ENCODE measurements at places on chromosomes 16 and 17. TPM values are rescaled to one million over a fixed set of nuclear protein-coding genes. Genes with fewer than 3 reads are reported as not detected.
A peak's percentile ranks its signal among the peaks of the same experiment; 100 is the strongest.

DNA sequence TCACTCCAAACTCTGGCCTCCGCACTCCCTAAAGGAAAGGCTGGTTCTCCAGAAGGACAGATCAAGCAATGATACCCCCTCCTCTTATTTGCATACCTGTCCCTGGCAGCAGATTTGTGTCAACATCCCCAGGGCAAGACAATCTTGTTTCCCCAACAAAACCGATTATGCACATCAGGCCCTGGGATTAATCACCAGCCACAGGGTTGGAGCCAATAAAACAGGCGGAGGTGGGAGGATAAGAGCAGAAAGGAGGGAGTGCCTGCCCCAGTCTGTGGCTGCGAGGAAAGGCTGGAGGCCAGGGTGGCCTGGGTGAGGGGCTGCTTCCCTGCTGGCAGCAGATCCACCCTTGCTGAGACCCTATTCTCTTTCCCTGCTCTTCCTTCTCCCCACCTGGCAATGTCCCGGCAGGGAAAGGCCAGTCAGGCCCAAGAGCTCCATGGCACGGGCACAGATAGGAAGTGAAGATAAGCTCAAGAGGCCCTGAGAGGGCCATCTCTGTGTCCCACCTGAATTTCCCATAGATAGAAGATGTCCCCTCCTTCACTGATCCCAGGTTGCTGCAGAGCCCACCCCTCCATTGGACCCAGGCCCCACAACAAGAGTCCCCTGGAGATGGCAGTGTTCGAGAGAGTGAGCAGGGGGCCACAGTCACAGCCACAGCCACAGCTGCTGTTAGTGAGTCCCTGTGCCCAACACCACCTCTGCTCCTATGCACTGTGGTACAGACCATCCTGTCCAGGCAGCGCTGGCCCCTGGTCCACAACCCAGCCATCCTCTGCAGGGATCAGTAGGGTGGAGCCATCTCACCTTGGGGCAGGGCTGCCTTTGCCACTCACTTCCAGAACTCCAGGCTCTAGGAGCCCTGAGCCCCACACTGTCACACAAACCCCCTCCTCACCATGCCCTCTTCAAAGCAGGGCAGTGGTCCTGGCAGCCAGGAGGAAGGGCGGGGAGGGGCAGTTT is 137.5 kb downstream of the SDK2 start:
- no peak for DNase-seq
- H3K4me3 ChIP-seq, result no peak overlapping the region
- no peaks in the 10 kb centered on the region for H3K27me3 ChIP-seq
- no peak overlapping the region for H3K27ac ChIP-seq
- H3K36me3 ChIP-seq, result no peaks in the 10 kb centered on the region

DNA sequence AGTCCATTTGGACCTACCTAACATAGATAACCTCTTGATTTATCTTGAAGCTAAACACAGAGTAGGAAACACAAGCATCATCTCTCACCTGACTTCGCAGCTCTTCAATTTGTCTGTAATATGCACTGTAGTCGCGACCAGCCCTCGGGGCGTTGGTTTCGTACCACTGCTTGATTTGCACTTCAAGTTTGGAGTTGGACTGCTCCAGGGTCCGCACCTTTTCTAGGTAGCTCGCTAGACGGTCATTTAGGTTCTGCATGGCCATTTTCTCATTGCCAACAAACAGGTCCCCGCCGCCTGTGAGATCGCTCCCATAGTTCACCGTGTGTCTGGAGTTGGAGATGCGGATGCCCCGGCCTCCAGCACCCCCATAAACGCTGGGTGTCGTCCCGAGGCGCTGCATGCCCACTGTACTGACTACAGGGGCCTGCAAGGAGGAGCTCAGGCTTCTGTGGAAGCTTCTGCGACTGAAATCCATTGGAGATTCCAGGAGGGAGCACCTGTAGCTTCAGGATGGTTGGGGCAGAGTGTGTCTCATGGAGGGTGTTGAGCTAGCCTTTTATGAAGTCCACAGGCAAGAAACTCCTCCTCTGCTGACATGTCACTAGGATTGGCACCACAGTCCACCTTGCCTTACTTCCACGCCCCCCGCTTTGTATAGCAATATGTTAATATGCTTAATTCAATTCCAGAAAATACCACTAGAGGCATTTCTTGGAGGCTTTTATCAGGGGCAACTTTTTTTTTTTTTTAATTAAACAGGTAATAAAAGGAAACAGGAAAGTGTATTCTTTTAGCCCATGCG is at the start of gene KRT20:
Gene KRT20 (minus strand): TSS at position 535 of the 805 bp plus-strand sequence. CDS start 57 bp downstream, at position 478.
- H3K4me3 ChIP-seq, result no peak within 1 kb of the TSS
- no peaks in the 10 kb centered on the region for H3K4me1 ChIP-seq
- no peak within 1 kb of the TSS for H3K27ac ChIP-seq
- no peak for DNase-seq

GRCh38 chr16:27335349-27336053 is 21.7 kb downstream of the IL4R start:
- DNase-seq, result no peak
- no peak overlapping the region for H3K27ac ChIP-seq
- H3K27me3 ChIP-seq, result no peaks in the 10 kb centered on the region
- no peaks in the 10 kb centered on the region for H3K36me3 ChIP-seq
- H3K4me1 ChIP-seq, result peaks cover 4% of the 10 kb centered on the region

GRCh38 chr16:17238285-17239028 is 232.3 kb downstream of the XYLT1 start:
- no peaks in the 10 kb centered on the region for H3K4me1 ChIP-seq
- no peaks in the 10 kb centered on the region for H3K36me3 ChIP-seq
- no peak for DNase-seq
- no peak overlapping the region for H3K4me3 ChIP-seq

DNA sequence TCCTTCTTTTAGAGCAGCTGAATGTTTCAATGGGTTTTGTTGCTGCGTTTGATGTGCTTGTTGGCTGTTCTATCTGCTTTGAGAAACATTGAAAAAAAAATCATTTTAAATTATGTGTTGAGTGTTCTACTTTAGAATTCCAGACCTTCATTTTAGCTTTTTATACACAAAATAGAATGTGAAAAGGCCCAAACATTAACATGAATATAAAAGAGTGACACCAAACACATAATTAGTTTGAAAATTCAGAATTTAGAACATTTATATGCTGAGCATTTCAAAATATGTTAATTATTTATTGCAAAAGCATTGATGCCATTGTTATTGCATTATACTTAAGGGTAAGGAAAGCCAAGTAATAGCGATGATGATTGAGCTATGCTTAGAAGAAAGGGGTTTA is 2.9 kb downstream of the NFAT5 start:
- H3K27ac ChIP-seq, result no peak overlapping the region
- H3K4me1 ChIP-seq, result peaks cover 8% of the 10 kb centered on the region
- H3K4me3 ChIP-seq, result peak overlapping the region; percentile 8

- peak overlapping the region; percentile 74 for H3K27ac ChIP-seq
- peaks cover 2% of the 10 kb centered on the region for H3K27me3 ChIP-seq
- H3K4me3 ChIP-seq, result peak overlapping the region; percentile 82
- H3K36me3 ChIP-seq, result peaks cover 8% of the 10 kb centered on the region
These were observed 597 bp downstream of the OVCA2 start for GRCh38 chr17:2042390-2042847.

DNA sequence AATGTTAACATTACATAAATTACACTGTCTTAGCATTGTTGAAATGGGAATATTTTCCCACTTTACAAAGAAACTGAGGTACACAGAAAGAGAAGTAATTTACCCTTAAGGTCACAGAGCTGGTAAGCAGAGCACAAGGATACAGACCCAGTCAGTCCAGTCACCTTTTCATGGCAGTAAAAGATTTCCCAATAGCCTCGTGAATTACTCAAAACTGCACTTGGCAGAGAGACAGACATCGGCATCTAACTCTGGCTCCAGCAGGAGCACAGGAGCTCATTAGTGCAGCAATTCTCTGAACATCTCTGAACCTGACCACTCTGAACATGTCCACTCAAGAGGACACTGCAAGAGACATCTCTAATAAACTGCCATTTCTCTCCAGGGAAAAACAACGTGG is 3.1 kb downstream of the TEX2 start:
- H3K4me3 ChIP-seq, result no peak overlapping the region
- no peak overlapping the region for H3K27ac ChIP-seq
- no peak for DNase-seq
- no peaks in the 10 kb centered on the region for H3K36me3 ChIP-seq
- H3K27me3 ChIP-seq, result peaks cover 6% of the 10 kb centered on the region
- H3K4me1 ChIP-seq, result peaks cover 5% of the 10 kb centered on the region

DNA sequence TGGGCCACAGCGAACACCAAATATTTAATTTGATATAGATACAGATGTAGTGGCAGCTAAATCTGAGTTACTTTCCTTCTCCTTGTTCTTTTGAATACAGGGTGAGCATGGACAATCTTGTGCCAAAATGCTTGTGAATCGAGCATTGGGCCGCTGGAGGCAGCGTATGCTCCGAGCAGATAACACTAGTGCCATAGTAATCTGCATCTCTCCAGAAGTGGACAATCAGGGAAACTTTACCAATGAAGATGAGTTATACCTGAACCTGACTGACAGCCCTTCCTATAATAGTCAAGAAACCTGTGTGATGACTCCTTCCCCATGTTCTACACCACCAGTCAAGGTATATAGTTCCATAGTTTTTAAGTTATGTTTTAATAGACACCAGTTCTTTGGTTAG is 21.2 kb upstream of the BCAS3 start:
- no peaks in the 10 kb centered on the region for H3K36me3 ChIP-seq
- no peaks in the 10 kb centered on the region for H3K4me1 ChIP-seq
- H3K4me3 ChIP-seq, result no peak overlapping the region
- no peaks in the 10 kb centered on the region for H3K27me3 ChIP-seq

DNA sequence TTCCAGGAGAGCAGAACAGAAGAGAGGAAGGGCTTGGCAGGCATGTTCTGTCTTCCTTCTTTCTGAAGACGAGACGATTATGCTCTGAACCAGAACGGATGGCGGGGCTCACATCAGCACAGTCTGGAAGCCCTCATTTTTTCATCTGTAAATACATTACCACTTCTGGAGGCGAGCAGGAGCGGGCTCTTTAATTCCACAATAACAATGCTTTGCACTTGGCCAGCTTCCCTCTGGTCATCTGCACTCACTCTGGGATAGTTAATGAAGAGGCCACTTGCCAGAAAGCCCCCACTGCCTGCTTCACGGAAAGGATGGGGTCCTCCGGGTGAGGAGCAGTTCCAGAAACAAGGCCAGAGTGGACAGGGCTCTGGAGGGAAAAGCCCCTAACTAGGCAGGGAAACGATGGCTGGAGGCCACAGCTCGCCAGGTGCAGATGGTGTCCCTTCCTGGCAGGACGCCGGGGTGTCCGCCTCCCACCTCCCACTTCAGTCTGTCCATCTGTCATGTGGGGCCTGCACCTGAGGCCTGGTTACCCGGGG is 13.1 kb upstream of the BCAR1 start:
- no peaks in the 10 kb centered on the region for H3K27me3 ChIP-seq
- H3K4me1 ChIP-seq, result peaks cover 31% of the 10 kb centered on the region
- peak overlapping the region; percentile 76 for H3K4me3 ChIP-seq
- no peaks in the 10 kb centered on the region for H3K36me3 ChIP-seq
- DNase-seq, result no peak

DNA sequence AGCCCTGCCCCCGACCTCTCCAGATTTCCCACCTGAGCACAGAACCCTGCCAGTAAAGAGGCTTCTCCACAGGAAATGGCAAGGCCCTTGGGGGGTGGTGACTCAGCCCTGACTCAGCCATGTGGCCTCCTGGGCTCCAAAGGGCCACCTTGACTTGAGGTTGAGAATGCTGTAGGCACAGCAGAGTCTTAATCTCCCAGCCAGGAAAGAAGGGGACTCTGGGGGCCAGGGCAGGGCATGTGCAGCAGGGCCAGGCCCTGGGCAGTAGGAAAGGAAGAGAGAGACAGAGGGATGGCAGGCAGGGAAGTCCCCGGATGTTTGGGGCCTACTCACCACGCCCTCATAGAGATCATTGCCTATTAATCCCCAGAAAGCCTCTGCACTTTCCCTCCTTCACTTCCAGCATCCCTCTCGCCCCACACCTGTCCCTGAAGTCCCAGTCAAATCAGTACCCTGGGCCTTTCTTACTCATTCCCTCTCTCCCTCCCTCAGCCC is 4.8 kb upstream of the ITGA3 start:
- H3K27ac ChIP-seq, result no peak overlapping the region
- no peaks in the 10 kb centered on the region for H3K27me3 ChIP-seq
- no peak overlapping the region for H3K4me3 ChIP-seq
- DNase-seq, result no peak
- no peaks in the 10 kb centered on the region for H3K36me3 ChIP-seq

DNA sequence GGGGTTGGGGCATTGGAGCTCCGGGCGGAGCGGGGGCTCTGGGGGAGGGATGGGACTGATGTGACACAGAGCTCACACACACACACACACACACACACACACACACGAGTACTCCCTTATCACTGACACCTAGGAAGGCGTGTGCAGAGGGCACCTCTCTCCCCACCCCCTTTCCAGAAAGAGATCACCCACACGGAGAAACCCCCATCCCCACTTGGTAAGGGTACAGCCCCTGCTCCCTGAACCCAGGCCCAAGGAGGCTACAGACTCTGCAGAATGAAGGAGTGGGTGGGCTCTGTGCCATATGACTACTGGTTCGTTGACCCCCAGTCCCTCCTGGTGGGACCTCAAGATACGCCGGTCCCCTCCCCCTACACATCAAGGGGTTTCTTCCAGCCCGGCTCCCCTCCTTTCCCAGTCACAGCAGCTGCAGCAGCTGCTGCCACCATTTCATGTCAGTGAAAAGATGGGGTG is 8.7 kb upstream of the ARHGAP23 start:
- no peaks in the 10 kb centered on the region for H3K36me3 ChIP-seq
- DNase-seq, result peak; percentile 65
- peaks cover 13% of the 10 kb centered on the region for H3K27me3 ChIP-seq
- no peak overlapping the region for H3K27ac ChIP-seq

GRCh38 chr16:17972460-17972943 is 364.0 kb downstream of the NPIPA8 start:
- DNase-seq, result no peak
- H3K27ac ChIP-seq, result no peak overlapping the region
- 0 out of 2 replicates have a peak, but pooled peaks cover 2% of the 10 kb centered on the region for H3K4me1 ChIP-seq
- no peak overlapping the region for H3K4me3 ChIP-seq
- H3K27me3 ChIP-seq, result no peaks in the 10 kb centered on the region

DNA sequence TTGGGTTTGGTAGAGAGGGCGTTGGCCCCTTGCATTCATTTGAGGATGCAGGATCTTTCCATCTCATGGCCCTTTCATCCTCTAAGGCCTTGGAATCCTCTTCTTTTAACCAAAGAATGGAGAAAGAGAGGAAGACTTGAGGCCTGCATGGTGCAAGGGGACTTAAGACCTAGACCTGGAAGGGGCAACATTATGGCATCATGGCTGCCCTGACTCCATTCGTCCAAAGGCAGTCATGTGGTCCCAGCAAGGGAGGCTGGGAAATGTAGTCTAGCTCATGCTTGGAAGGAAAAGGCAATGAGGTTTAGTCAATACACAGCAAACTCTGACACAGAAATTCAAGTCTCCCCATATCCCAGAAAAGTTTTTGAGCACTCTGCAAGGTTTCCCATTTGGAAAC is 30.7 kb upstream of the CDRT4 start:
- no peaks in the 10 kb centered on the region for H3K27me3 ChIP-seq
- H3K36me3 ChIP-seq, result no peaks in the 10 kb centered on the region
- no peaks in the 10 kb centered on the region for H3K4me1 ChIP-seq
- H3K4me3 ChIP-seq, result no peak overlapping the region
- no peak for DNase-seq

GRCh38 chr16:13866073-13866472 is 53.9 kb upstream of the ERCC4 start:
- no peaks in the 10 kb centered on the region for H3K36me3 ChIP-seq
- H3K27me3 ChIP-seq, result no peaks in the 10 kb centered on the region
- no peaks in the 10 kb centered on the region for H3K4me1 ChIP-seq

NGFR gene
- total RNA-seq, result 8.1 TPM

ABAT gene
- 8.9 TPM for total RNA-seq

ZFPM1 gene
- 3.4 TPM for total RNA-seq

TNFSF12 gene
- total RNA-seq, result 5.5 TPM

SLC6A4 gene
- total RNA-seq, result not detected

PLLP gene
- total RNA-seq, result 2.3 TPM

AKAP10 gene
- total RNA-seq, result 24.9 TPM

NOG gene
- total RNA-seq, result 0.35 TPM
